ENCODE measurements at places on chromosomes 5 and 9.

- no peak for DNase-seq
Observed at GRCh38 chr5:133336121-133336968, 276.0 kb downstream of the FSTL4 start.

- DNase-seq: peak; percentile 94
Observed at GRCh38 chr5:138752951-138753793, at the start of gene CTNNA1. CTNNA1 (plus strand) TSS chr5:138753425; CDS start chr5:138781925, 28,500 bp downstream.

DNA sequence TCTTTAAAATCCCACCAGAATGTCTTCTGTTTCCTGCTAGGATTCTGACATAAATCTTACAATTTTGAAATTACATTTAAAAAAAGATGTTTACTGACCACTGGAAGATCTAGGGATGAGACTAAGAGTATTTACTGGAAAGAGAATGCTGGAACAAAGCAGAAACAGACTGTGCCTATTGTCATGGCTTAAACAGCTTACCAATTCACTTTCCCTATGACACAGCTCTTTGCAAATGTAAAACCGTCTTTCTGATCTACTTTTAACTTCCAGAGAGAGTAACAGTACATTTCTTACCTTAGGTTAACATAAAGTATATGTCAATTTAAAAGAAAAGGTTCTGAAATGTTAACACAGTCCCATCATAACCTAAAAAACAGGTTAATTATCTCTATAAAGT is 10.7 kb downstream of the GIN1 start:
- no peak for DNase-seq

DNA sequence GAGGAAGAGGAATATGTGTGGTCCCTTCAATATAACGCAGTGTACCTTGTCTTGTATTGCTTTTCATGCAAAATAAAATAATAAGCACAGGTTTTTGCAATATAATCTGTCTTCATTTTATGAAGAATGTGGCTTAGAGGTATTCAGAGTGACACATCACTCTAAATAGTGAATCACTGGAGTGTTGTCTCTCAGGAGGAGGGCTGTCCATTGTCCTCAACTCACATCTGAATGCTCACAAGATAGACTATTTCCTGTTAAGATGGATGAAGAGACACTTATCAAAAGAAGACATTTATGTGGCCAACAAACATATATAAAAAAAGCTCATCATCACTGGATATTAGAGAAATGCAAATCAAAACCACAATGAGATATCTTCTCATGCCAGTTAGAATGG is 1147.5 kb upstream of the C9orf72 start:
- no peak for DNase-seq

GRCh38 chr9:131660466-131661405 is 79.1 kb downstream of the RAPGEF1 start:
- no peak for DNase-seq
